Suppressor macrophage (primary cell): ENCODE measurements at places on chromosomes 4 and X.

GRCh38 chr4:47741200-47741599 is 96.7 kb downstream of the CORIN start:
- peak; percentile 81 for DNase-seq

- peak; percentile 31 for DNase-seq
Observed at GRCh38 chr4:166594326-166594946, 639.9 kb downstream of the SPOCK3 start.

GRCh38 chr4:76546759-76547742 is 112.0 kb downstream of the SHROOM3 start:
- DNase-seq, result no peak

DNA sequence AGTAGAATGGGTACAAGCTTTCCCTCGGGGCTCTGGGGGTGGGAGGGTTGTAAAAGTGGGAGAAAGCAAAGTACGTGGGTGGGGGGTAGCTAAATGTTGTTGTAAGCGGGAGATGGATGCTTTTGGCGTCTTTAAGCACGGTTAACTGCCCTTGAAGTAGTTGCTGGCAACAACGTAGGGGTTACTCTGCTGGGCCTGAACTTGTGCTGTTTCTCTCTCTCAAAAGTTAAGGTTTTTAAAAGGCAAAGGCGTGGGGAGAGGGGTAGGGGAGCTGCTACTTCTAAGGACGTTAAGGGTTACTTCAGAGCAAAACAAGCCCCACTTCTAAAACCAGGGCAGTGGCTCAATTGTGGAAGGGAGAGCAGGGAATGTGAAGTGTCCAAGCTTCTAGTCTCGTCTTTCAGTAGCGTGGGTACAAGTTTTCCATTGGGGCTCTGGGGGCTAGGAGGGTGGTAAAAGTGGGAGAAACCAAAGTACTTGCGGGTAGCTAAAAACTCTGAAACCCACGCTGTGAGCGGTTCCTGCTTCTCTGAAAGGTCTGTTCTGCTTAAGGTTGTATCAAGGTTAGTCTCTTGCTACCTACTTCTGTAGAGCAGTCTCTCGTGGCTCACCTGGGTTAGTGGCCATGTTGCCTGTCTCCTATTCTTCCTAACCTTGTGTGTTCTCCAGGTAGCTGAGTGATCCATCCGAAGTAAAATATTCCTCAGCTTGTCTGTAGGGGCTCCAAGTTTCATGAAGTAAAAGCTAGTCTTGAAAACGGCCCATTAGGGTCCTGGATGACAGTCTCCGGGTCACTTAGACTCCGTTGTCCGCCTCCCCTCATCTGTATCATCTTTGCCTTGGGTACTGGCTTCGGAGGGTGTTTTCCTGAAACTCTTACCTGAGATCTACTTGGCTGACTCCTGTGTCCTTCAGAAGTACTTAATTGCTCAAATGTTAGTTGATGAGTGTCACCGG is 1.7 kb upstream of the WDR1 start:
- no peak for DNase-seq

DNA sequence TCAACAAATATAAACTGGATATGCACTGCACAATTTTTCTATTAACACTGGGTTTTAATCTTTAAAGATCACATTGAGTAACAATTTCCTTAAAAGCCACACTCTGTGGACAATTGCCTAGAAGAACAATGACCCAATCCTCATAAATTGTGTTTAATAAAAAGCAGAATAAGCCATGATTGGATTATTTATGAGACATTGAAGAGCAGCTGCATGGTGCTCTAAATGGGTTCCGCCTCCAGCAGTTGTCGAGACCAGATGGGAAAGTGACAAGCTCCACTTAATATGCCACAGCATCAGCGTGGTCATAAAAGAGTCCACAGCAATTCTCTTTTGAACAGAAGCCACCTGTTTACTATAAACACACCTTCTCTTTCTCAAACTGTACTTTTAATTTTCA is 635.2 kb upstream of the FRG1 start:
- no peak for DNase-seq

DNA sequence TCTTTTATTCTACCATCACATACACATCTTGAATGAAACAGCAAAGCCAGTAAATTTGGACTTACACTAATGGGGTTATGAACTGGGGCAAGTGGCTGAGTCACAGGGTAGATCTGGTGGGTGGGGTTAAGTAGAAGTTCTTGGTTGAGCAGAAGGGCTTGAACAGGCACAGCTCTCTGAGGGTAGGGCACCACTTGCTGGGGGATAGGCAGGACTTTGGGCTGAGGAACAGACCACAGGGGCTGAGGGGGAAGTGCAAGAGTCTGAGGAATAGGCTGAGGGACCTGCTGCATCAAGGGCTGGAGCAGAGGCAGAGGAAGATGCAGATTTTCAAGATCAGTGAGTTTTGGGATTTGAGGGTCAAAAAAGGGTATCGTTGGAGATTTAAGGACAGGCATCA is 8.3 kb downstream of the CSN2 start:
- DNase-seq, result no peak

- peak; percentile 13 for DNase-seq
Observed at GRCh38 chrX:112668476-112669409, 11.0 kb downstream of the LHFPL1 start.

DNA sequence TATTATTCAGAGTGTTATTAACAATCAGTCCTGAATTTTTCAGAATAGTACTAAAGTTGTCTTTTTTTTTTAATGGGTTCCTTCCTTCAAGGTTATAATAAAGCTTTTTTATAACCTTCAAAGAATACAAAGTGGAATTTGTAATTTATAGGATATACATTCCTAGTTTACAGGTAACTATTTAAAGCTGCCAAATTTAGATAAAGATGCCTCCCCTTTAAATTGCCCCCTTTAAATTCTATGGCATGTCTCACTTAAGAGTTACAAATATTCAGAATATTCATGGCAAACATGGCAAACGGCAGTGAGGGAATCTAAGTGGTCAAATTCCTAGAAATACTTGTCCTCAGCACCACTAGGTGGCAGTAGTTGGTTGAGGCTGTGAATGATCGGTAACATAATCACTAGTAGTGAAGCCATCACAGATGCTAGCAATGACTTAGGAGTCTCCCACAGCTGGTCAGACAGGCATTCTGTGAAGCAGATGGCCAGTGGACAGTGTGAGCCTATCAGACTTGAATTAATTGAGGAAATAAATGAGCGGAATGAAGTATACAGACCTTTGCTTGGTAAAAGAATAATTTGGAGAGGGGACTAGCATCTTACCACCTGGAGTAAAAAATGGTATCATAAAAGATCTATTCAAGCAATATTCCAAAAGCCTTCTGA is 86.4 kb downstream of the CBR4 start:
- peak; percentile 78 for DNase-seq

- DNase-seq, result no peak
Observed at GRCh38 chrX:75096331-75096730, 59.8 kb downstream of the ABCB7 start.

DNA sequence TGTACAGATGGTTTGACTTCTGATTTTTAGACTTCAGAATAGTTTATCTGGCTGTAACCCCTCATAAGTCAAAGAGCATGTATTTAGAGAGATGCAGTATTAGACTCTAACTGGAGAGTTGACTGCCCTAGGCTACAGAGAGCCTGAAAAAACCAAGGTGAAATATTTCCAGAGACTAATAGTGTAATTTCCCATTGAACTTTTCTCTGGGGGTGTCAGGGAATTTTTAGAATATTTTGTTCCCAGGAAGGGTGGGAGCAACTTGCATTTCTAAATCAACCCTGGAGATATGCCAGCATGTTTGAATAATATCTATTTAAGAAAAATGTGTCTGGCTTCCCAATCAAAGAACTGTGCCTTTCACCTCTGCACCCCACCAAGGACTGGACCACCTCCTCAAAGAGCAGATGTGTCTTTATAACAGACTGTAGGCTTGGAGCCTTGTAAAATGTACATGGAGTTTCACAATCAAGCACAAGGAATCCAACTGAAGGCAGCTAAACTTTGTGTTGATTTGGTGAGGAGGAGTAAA is 2.0 kb downstream of the ANXA3 start:
- no peak for DNase-seq

GRCh38 chrX:21870494-21870893 is 14.7 kb downstream of the YY2 start:
- no peak for DNase-seq

- DNase-seq, result peak; percentile 2
Observed at GRCh38 chr4:46329118-46329976, 60.6 kb downstream of the GABRA2 start.

GRCh38 chr4:56531823-56532222 is 26.2 kb downstream of the ARL9 start:
- DNase-seq, result no peak

DNA sequence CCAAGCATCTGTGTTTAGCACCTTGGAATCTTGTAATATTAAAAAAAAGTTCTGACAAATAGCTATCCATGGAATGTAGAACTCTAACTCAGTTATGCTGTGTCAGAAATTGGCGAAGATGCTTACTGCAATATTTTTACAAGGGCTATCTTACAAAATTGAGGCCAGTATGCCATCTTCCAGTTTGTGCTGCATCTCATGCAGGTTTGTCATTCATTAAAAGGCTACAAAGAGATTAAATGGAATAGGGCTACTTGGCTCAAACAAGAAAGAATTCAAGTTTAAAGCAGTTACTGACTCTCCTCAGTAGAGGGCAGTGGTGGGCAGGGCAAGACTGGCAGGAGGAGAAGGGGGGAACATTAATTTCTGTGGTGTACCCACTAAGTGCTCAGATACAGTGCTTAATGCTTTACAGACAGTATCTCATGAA is 66.5 kb downstream of the SHROOM4 start:
- peak; percentile 21 for DNase-seq

DNA sequence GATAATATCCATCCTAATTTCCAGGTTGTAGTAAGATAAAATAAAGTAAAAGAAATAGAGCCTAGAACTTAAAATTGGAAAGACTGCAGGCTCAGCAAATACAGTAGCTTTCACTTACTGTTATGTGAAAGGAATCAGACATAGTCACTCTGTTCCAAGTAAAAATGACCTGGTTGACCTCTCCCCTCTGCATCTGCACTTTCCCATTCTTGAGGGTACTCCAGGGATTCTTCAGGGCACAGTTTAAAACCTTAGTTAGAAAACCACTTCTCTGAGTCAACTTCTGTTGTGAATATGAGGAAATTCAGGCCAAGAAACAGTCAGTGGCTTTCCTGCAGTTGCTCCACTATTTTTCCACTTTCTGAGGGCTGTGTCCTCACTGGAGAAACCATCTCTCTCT is 42.9 kb downstream of the FRAS1 start:
- no peak for DNase-seq

DNA sequence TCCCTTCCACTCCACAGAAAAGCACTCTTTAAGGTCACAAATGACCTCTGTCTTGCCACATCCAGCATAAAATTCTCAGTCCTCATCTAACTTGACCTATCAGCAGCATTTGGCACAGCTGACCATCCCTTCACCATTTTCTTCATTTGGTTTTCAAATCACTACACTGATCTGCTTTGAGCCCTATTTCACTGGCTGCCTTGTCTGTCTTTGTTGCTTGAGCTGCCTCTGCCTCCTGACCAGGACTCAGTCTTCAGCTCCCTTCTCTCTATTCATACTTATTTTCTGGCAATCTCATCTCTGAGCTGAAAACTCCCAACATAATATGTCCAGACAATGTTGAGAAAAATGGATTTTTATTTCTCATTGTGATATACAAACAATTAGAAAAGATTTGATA is 27.7 kb upstream of the PDE5A start:
- no peak for DNase-seq

- no peak for DNase-seq
Observed at GRCh38 chr4:169267070-169267469, 3.7 kb downstream of the SH3RF1 start.

- no peak for DNase-seq
Observed at GRCh38 chrX:54076903-54077302, 32.6 kb upstream of the PHF8 start.
